Hematopoietic multipotent progenitor cell (in vitro differentiated cells): ENCODE measurements at places on chromosomes 11 and 22.

GRCh38 chr11:44637487-44637886 lies 72.0 kb downstream of the CD82 start:
- no peak for DNase-seq

DNA sequence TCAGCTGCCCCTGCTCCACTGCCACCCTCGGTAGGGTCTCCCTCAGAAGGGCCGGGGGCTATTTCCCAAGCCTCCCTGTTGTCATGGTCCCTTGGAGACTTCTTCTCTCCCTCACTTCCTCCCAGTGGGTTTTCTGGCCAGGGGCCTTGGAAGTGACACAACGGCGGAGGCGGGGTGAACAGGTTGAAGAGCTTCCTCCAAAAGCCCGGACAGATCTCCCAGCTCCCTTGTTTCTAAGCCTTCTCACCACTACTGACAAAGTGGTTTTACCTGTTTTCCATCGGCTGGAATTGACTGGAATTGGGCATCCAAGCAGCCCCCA lies 14.5 kb downstream of the MYH9 start:
- no peak for DNase-seq

- no peak for DNase-seq
Measured at GRCh38 chr11:47409440-47410369, 1.3 kb downstream of the SLC39A13 start.

- no peak for DNase-seq
Measured at GRCh38 chr11:126304457-126305075, 706 bp downstream of the DCPS start.

DNA sequence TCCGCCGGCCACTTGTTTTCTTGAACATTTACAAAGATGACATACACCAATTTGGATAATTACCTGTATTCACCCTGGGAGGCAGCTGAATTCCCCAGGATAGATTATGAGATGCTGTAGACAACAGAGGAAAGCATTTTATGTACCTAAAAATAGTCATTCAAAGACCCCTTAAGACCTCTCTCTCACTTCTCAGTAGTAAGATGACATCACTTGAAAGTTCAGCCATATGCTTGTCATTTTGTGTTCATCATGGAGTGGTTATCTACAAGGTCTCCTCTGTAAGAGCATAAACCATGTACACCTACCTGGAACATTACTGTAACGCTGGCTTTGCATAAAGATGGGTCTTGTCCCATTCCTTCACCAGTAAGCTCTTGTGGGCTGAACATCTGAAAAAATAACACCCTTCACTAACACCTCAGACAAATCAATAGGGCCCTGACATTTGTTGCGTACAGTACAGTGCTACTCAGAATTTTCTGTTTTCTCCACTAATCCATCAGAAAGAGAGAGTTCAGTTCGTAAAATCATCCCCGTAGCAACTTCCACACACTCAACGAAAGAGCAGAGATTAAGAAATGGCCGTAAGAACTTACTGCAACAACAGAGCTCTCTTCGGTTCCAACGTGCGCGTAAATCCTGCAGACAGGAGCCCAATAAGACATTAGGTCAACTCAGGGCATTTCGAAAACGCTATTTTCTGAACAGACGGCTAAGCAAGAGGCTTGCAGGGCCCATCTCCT lies 15.6 kb upstream of the WDR74 start:
- DNase-seq: no peak

- no peak for DNase-seq
Measured at GRCh38 chr11:114080219-114080618, 20.7 kb downstream of the ZBTB16 start.

GRCh38 chr11:60844045-60844869 lies 2.3 kb downstream of the CCDC86 start:
- DNase-seq: no peak

- DNase-seq: no peak
Measured at GRCh38 chr22:32587449-32587848, 112.8 kb downstream of the FBXO7 start.

DNA sequence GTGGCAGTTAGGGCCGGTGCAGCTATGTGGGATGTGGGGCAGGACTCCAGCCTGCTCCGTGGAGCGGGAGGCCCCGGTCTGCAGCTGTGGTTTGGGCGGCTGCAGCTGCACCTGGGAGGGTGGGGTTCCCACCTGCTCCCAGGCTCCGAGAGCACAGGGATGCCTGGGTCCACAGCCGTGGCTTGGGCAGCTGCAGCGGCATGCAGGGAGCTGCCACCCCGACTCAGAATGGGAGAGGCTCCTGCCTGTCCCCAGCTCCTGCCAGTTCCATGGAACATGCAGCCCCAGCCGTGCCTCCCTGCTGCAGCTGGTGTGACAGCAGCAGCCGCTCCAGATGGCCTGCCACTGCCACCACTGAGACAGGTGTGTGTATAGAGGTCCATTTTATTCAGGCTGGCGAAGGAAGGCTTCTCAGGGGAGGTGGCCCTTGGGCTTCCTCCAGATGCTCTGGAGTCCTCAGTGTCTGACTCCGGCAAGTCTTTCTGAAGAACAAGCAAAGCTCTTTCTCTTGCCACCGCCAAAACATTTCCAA lies 21.8 kb upstream of the UPK3A start:
- no peak for DNase-seq

- DNase-seq: no peak
Measured at GRCh38 chr11:112786886-112787530, 174.2 kb upstream of the NCAM1 start.

GRCh38 chr11:65884716-65885092 lies 3.6 kb downstream of the FIBP start:
- DNase-seq: peak; percentile 84

GRCh38 chr11:35967042-35967441 lies 23.2 kb downstream of the LDLRAD3 start:
- no peak for DNase-seq

- DNase-seq: no peak
Measured at GRCh38 chr22:20221421-20222340, 46.4 kb downstream of the RTN4R start.

- no peak for DNase-seq
Measured at GRCh38 chr22:32922186-32922585, 120.7 kb downstream of the TIMP3 start.

- DNase-seq: no peak
Measured at GRCh38 chr11:102589047-102589459, 36.1 kb downstream of the MMP20 start.

DNA sequence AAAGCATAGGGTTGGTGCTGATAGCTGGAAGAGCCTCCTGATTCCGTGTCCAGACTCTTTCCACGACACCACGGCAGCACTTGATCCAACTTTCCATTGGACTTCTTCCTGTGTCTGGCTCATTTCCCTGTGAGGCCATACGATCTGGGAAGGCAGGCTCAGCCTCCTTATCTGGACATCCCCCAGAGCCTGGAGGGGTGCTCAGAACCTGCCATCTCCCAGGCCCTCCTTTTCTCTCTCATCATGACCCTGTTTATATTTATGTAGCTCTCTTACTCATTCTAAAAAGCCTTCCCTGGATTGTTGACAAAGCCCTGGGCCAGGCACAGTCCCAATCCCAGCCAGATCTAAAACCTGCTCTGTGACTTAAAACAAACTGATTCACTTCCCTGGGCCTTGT lies 7.8 kb upstream of the BCL9L start:
- no peak for DNase-seq

GRCh38 chr22:19710020-19710768 lies 4.1 kb upstream of the SEPTIN5 start:
- DNase-seq: no peak

- no peak for DNase-seq
Measured at GRCh38 chr11:133305208-133305956, 226.9 kb downstream of the OPCML start.

DNA sequence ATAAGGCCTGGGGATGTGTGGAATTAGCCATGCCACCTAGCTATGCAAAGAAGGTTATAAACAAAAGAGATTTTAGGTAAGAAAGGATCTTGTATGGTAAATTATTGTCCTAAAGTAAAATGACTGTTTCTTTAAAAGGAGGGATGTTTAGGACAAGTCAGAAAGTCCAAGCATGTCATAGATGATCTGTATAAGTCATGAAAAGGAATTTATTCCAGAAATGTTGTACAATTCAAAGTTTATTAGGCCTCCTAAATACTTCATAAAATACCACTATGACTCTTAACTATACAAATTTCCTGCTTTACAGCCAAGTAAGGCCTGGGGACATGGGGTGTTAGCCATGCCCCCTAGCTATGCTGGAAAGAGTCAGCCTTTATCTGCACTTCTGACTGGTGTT lies 22.7 kb downstream of the OR5A2 start:
- DNase-seq: no peak

GRCh38 chr11:66981976-66982578 lies 7.0 kb downstream of the C11orf86 start:
- DNase-seq: peak; percentile 86

- no peak for DNase-seq
Measured at GRCh38 chr11:63406458-63406857, 36.9 kb downstream of the SLC22A9 start.

DNA sequence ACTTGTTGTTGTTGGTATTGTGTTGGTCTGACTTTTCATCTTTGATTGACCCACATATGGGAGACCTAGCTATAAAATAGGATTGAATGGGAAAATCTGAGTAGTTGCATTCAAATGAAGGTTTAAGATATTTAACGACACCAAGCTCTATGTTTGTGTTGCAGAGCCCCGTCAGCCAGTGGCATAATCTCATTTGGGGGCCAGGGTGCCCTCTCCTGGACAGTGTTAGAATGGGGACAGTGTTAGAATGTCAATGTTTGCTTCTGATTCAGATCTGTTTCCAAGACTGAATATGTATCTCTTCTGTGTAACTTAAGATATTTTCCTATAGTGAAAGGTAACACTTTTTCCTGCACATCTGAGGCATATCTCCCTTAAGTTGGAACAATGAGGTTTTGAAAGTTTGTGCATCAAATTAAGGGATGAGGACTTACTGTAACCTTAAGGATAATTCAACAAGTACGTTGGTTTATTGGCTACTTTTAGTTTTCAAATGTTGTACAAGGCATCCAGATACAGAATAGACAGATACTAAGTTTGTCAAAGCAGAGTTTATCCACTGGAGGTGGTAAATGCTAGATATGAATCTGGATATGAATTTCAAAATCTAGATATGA lies 5.3 kb upstream of the OR52M1 start:
- DNase-seq: peak; percentile 70

DNA sequence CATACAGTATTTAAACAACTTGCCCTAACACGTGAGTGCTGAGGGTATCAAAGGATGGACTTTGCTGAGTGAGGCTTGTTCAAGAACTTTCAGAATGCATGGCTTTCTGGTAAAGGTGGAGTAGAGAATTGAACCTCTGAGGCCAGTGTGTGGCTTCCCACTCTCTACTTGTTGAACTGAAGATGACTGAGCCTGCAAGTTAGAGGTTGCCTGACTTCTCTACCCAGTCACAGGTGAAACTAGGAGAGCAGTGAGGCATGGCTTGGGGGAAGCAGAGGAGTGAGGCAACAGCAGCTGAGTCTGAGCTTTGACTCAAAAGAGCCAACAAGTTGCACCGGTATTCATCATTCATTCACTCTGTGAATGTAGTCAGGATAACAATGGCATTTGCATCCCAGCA lies 256.4 kb upstream of the SESN3 start:
- DNase-seq: no peak

DNA sequence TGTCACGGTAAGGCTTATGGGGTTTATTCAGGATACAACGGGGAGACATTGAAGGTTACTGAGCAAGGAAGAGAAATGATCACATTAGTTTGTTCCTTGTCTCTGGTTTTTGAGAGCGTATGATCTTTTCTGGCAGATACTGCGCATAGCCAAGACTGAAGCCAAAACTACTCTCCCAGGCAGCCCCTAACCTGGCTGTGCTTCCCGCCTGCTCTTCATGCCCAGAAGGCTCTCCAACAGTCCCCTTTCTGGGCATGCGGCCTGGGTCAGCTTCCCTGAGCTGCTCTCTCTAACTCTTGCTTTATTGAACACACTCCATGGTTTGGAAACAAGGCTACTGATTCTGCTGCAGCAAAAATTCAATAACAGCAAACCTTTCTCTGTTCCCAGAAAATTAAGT lies 306.6 kb downstream of the BUD13 start:
- DNase-seq: no peak

- no peak for DNase-seq
Measured at GRCh38 chr11:67099831-67100324, 19.2 kb upstream of the KDM2A start.
